ENCODE measurements at places on chromosomes 5 and 9. TPM values are rescaled to one million over a fixed set of nuclear protein-coding genes. Genes with fewer than 3 reads are reported as not detected.

- no peak for DNase-seq
- H3K4me3 ChIP-seq = no peak overlapping the region
- H3K36me3 ChIP-seq = no peaks in the 10 kb centered on the region
- no peak overlapping the region for H3K27ac ChIP-seq
Measured at GRCh38 chr5:54257366-54258118, 52.8 kb downstream of the ARL15 start.

Gene FOXD4L5
- not detected for polyA plus RNA-seq

DNA sequence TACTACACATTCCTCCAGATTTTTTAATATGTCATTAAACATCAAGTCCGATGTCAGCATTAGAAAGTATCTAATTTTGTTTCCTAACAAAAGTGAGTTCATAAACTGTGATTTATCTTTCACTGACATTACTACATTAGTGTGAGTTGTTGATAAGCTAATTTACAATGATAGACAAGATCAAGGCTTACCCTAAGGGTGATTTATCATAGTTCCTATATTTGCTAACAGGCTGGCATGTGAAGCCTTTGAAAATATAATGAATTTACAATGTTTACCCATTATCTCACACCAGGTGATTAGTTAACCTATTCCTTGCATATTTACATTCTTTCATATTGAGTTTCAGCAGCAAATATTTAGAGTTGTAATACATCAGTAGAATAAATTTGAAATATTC, 1096.9 kb upstream of the NUDT12 start:
- H3K27me3 ChIP-seq = no peaks in the 10 kb centered on the region
- no peak overlapping the region for H3K4me3 ChIP-seq
- DNase-seq = no peak
- H3K4me1 ChIP-seq = no peaks in the 10 kb centered on the region

GRCh38 chr9:130921300-130921988, 17.6 kb downstream of the FIBCD1 start:
- no peaks in the 10 kb centered on the region for H3K36me3 ChIP-seq
- no peak overlapping the region for H3K4me3 ChIP-seq
- peak; percentile 60 for DNase-seq
- no peaks in the 10 kb centered on the region for H3K4me1 ChIP-seq
- no peaks in the 10 kb centered on the region for H3K27me3 ChIP-seq

DNA sequence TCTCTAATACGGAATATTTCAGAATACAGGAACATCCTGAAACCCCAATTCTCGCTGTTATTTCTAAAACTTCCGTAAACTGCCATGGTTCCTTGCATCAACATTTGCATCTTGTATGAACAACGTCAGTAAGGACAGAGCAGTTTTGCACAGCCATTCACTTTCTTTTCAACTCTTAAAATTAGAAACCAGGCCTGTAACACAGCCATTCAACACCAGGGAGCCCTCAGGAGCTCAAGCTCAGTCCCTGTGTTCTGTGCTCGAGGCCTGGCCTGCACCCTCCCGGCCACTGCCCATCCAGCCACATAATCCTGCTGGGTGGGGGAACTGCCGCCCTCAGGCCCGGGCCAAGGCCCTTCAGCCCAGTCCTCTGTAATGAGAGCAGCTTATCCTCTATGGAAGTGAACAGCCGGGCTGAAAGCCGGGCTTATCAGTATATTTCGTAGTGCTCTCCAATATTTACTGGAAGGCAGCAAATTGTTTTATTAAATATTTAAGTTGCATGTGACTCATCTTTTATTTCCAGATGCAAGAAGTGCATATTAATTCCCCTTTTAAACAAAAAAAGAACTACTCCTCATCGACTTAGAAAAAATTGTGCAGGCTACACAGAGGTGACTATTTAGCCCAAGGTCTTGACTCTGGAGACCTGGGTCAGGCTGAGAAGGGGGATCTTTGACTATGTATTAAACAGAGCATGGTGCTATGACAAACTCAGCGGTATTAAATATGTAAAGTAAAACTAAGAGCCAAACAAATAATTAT, 33.2 kb upstream of the SLC6A3 start:
- H3K27ac ChIP-seq = no peak overlapping the region
- no peaks in the 10 kb centered on the region for H3K36me3 ChIP-seq
- no peak for DNase-seq
- H3K4me1 ChIP-seq = no peaks in the 10 kb centered on the region

- no peaks in the 10 kb centered on the region for H3K36me3 ChIP-seq
- H3K4me1 ChIP-seq = no peaks in the 10 kb centered on the region
- DNase-seq = no peak
- H3K27ac ChIP-seq = no peak overlapping the region
Measured at GRCh38 chr5:117662361-117662760, 1087.7 kb upstream of the SEMA6A start.

Measured in kidney (tissue), 22 donors.